DMS153 (cell line): ENCODE measurements at places on chromosomes 16 and 17.

DNA sequence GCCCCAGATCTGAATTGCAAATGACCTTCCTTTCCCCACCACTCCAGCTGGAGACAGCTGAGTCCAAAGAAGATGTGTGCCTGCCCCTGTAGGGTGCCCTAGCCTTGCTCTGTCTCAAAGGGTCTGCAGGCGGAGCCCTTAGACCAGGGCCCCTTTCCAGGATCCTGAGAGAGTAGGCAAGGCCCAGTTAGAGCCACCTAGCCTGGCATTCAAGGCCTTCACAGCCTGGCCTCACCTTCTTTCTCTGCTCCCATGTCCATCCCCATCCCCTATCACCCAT, 66.6 kb upstream of the LHX1 start:
- DNase-seq = no peak

- DNase-seq = no peak
Observed at GRCh38 chr16:28891964-28892890, 13.9 kb downstream of the ATP2A1 start.

DNA sequence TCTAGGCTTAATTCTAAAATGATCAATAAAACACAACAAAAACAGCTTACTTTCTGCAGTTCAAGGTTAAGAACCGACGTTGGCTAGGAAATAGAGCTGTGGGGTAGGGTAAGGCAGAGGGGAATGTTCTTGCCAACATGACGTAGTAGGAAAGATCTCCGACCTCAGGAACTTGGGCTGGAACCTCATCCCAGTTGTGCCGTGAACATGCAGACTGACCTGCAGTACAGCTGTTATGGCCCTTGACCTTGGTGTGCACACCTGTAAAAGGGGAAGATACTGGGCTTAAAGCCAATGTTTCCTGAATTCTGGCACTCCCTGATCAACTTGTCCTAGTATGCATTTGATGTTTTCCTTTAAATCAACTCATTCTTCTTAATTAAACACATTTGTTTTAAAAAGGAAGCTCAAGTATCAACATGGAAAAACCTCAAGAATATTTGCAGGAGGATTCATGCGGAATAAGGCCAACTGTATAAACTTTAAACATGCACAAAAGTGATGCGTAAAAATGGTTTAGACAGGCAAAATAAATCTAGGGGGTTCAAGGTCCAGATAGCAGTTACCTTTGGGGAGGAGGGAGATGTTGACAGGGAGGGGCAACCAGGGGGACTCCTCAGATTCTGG, 14.2 kb upstream of the SLC6A2 start:
- no peak for DNase-seq

DNA sequence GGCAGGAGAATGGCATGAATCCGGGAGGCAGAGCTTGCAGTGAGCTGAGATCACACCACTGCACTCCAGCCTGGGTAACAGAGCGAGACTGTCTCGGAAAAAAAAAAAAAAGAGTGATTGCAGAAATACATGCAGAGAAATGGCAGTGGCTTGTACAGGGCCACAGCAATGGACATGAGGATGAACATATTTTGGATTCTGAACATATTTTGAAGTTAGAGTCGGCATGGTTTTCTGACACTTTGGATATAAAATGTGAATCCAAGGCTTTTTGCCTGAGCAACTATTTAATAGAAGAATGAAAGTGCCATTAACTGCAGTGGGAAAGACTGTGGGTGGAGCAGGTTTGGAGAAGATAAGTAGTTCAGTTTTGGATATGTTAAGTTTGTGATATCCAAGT, 35.8 kb downstream of the CPD start:
- DNase-seq = no peak

DNA sequence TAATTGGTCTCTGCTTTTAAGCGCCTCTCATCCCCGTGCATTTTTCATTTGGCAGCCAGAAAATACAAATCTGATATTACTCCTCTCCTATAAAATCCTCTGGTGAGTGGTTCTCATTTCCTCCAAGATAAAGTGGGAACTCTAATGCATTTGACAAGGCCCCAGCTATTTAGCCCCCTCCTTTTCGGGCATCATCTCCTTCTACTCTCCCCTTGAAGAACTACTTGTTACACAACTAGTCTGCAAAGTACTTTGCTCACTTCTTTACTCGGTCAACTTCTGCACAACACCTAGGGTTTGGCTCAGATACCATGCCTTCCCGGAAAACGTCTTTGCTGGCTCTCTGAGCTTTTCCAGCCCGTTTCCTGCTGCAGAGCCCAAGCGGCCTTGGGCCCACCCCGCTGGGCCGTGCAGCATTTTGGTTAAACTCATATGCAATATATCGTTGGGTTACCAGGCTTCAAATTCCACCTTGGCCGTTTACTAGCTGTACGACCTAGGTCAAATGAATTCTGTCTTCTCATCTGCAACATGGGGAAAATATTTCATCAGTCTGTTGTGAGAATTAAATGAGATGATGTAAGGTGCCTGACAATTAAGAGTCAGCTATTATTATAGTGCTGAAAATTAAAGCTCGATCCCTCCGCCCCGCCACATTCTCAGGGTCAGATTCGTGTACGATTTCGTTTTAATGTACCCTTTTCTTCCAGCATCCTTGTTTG, 883 bp upstream of the TAF15 start:
- DNase-seq = no peak

DNA sequence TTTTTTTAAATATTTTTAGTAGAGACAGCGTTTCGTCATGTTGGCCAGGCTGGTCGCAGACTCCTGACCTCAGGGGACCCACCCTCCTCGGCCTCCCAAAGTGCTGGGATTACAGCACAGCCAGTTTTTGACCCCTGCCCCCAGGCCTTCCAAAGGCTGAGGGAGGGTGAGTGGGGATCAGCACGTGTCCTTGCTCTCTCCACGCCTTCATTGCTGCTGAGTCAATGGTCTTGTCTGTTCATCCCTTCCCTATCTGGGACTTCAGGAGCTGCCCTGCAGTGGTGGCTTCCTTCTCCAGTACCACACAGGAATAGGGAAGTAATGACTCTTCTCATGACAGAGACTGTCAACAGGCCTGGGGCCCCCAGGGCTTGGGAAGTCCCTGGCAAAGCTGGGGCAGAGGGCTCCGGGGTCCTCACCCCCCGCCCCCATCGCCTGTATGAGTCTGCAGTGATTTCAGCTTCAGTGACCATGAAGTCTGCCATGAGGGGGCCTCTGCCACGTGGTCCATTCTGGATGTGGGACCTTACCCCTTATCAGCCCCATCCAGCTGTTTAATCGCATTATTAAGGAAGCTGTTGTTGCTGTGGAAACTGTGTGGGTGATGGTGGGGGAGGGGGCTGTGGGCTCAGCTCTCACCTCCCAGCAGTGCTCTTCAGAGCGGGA, 6.1 kb downstream of the ABCC3 start:
- no peak for DNase-seq

DNA sequence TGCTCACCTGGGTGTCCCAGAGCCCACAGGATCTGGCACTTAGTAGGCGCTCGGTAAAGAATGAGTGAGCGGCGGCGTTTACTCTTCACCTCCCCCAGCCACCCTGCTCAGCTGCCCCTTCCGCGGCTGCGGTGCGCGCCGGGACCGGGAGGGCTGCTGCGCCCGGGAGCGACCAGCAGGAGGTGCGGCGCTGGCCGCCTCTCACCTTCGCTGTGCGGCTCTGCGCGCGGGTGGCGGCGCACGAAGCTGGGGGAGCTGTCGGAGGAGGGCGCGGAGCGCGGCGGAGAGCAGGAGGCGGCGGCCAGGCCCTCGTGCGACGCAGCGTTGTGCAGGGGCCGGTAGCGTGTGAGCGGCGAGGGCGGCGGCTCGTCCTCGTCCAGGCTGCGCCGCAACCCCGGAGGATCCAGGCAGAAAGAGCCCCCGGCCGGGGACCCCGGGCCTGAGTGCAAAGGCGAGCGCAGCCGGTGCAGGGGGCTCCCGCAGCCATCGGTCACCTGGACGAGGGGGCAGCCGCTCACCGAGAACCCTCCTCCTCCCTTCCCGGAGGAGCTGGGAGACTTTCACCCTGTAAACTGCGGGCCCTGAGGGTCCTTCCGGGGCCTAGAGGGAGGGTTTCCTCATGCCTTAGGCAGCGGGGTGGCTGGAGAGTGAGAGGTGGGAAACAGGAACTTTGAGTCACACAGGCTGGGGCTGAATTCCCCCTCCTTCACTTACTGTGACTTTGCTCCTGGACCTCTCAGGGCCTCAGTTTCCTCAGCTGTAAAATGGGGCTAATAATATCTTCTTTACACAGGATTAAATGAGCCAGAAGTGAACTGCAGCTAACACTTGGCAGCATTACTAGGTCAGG, 12.5 kb downstream of the SAMD14 start:
- peak; percentile 73 for DNase-seq

DNA sequence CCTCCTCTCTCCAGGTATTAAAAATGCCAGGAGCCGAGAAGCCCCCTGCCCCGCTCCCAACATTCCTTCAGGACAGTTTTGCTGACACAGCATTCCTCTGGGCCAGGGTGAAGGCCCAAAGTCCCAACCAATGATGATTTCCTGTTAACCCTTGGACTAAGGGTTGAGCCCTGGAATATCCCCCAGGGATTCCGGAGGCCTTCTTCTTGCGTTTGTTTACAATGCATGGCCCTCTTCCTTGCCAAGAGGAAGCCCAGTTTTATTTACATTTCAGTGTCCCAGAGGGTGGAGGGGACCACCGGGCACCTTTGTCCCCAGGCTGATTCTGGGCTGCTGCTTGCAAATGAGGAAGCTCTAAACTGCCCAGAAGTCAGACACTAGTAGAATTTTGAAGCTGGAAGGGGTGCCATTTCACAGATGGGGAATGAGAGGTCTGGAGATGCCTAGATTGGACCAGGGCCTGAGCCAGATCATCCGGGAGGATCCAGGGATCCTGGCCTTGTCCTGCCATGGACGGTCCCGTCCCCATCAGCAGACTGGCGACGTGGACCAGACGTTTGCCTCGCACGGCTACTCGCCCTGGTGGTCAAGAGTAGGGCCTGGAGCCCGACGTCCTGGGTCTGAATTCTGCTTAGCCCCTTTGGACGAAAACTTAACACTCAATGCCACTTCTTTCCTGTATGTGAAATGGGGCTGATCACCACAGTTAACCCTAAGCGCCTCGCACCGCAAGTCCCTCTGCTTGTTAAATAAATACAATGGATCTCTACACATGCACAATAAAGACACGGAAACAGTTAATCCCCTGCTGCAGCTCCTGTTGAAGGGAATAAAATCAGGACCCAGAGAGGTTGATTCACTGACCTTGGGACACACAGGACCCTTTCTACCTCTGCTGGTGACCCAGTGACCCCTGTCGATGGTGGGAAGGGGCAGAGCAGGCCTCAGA, 55.6 kb upstream of the CIBAR2 start:
- no peak for DNase-seq

GRCh38 chr17:29148790-29149430, 31.3 kb downstream of the MYO18A start:
- peak; percentile 78 for DNase-seq

DNA sequence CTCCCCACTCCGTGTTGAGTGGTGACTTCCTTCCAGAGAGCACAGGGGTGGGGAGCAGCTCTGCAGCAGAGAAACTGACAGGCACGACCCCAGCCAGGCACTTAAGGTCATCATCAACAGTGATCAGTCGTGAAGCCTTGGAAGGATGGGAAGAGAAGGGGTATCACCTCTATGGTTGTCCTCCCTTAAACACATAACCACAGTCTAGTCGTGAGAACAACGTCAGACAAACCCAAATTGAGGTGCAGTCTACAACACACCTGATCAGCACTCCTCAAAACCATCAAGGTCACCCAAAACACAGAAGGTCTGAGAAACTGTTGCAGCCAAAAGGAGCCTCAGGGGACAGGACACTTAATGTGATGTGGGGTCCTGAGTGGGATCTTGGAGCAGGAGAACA, 68.3 kb downstream of the MPRIP start:
- no peak for DNase-seq

- no peak for DNase-seq
Observed at GRCh38 chr16:63578791-63579190, 1542.6 kb upstream of the CDH8 start.

GRCh38 chr16:69340095-69340644, 598 bp downstream of the NIP7 start:
- DNase-seq = no peak
